ENCODE measurements at places on chromosomes 6 and 20.

DNA sequence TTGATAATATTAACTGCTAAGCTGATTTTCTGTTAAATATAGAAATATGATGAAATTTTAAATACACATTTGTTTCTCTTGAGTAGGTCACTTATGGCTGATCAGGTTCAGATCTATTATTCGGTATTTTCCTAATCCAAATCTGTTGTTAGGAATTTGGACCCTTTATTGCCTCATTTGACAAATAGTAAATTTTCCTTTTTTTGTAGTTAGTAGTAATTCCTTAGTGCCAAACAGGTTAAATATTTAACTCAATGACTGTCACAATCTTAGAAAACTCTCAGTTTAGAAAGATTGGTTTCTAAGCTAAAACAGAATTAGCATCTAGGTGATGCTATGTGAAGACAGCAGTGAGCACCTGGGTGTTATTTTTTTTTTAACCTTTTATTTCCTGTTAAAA, 1598.9 kb downstream of the KHDRBS2 start:
- DNase-seq, result no peak

- DNase-seq, result no peak
Observed at GRCh38 chr6:138620630-138621029, 121.3 kb upstream of the NHSL1 start.

- DNase-seq, result no peak
Observed at GRCh38 chr20:23689399-23689690, 507 bp upstream of the CST4 start.

DNA sequence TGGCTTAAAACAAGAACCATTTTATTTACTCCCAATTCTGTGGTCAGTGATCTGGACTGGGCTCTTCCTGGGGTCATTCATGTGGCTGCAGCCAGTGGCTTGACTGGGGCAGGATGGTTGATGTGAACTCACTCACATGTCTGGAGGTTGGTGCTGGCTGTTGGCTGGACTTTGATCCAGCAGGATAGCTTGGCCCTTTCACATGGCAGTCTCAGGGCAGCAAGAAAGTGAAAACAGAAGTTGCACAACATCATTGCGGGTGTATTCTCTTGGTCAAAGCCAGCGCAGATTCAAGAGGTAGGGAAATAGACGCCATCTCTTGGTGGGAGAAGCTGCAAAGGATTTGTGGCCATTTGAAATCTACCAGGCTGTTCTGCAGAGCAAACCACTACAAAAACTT, 77.2 kb downstream of the MDGA1 start:
- no peak for DNase-seq

DNA sequence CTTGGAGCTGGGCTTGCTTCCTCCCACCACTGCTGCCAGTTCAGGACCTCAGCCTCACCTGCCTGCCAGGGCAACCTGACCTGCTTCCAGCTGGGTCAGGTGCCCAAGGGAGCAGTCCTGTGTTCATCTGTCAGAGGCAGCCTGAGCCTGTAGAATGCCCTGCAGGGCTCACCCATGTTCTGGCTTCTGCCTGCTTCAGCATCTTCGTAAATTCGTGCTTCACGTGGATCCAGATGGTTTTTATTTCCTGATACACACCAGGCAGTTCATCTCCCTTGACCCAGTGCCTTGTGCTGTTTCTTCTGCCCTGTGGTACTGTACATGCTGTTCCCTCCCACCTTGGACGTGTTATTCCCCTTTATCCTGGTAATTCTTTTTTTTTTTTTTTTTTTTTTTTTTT, 50.2 kb downstream of the ARID1B start:
- DNase-seq, result no peak

- peak; percentile 85 for DNase-seq
Observed at GRCh38 chr20:9136114-9136513, 67.2 kb downstream of the PLCB4 start.

DNA sequence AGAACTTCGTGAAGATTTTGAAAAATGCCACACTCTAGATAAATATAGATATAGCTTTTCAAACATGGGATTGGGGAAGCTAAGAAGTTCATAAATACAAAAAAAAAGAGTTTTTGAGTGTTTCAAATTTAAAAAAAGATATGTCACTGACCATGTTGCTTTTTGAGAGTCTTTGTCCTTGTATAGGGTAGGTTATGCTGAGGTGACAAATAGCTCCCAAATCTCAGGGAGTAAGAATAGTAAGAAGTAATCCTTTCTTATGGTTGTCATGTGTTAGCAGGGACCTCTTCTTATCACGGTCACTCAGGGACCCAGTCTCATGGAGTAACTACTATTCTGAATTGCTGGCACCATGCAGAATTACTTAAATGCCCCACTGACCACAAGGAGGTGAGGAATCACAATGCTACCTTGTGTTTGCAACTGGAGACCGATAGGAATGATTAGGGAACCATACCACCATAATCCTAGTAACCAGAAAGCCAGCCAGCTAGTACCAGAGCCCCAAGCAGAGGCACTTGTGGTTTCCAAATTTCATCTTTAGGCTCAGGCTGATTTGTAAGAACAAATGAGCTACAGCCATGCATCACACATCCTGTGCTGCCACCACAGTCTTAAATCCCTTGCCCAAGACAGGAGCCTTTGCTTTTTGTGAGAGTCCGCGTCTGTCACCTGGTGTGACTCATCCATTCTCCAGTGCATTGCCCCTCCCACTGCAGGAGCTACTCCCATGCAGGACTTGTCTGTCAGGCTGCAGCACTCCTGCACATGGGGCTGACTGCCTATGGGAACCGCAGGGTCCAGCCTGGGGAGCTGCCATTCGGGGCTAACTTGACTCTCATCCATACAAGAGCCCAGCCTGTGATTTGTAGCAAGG, 42.4 kb upstream of the ADGRF4 start:
- DNase-seq, result no peak

DNA sequence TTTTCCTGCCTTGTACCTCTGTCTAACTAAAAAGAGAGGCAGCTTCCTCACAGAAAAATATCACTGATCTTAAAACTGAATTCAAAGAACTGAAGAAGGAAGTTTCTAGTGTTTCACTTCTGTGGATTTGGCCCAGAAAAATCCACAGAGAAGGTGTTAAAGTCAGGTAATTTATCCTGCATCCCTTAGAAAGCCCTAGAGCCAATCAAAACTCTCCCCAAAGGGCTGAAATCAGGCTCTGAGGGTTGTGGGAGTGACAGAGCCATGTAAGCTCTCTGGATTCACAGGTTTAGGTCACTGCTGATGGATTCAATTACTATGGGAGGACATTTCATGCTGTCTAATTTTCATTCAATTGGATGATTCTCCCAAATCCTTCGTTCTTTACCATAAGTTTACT, 152.3 kb downstream of the OR2B2 start:
- no peak for DNase-seq

- DNase-seq, result peak; percentile 14
Observed at GRCh38 chr6:167652701-167653095, 174.0 kb upstream of the AFDN start.

- no peak for DNase-seq
Observed at GRCh38 chr6:75381877-75382633, 97.5 kb upstream of the TMEM30A start.

DNA sequence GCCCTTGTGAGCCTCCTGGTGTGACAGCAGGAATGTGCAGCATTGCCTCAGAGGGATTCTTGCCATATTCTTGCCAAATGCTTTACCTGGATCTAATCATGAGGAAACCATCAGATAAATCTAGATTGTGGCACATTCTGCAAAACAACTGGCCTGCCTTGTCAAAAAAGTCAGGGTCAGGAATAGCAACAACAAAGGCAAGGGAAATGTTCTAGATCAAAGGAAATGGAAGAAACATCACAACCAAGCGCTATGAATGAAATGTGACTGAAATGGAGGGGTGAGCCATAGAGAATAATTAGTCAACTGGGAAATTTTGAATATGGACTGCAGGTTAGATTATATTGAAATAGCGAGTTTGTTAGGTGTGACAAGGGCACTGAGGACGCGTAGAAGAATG, 262.6 kb upstream of the CDYL start:
- no peak for DNase-seq

DNA sequence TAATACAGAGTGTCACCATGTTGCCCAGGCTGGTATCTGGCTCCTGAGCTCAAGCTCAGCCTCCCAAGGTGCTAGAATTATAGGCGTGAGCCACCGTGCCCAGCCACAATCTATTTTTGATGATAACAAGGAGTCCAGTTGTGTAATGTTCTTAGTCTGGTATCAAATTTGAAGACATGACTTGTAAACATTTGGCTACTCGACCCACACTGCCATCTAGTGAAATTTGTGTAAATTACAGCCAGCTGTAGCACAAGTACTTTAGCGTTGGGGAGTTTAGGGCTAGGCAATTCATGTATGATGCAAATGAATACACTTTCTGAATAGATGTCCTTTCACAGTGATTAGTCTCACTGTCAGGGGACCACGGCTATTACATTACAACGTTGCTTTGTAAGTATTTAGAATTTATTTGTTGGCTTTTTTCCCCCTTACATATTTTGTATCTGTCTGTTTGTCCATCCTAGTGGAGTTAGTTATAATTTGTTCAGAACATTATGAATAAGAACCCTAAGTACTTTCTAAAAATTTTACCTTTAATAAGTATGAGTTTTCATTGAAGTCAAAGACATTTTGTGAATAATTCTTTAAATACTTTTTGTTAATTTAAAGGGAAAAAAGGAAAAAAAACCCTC, 139.7 kb downstream of the PRDM13 start:
- DNase-seq, result peak; percentile 78

- DNase-seq, result no peak
Observed at GRCh38 chr6:79838851-79839250, 108.5 kb downstream of the ELOVL4 start.

Data from hematopoietic multipotent progenitor cell treated with erythropoietin and hydrocortisone succinate and interleukin-3 and kit ligand, for 8 days (in vitro differentiated cells).